ENCODE measurements at places on chromosomes 4 and X.

DNA sequence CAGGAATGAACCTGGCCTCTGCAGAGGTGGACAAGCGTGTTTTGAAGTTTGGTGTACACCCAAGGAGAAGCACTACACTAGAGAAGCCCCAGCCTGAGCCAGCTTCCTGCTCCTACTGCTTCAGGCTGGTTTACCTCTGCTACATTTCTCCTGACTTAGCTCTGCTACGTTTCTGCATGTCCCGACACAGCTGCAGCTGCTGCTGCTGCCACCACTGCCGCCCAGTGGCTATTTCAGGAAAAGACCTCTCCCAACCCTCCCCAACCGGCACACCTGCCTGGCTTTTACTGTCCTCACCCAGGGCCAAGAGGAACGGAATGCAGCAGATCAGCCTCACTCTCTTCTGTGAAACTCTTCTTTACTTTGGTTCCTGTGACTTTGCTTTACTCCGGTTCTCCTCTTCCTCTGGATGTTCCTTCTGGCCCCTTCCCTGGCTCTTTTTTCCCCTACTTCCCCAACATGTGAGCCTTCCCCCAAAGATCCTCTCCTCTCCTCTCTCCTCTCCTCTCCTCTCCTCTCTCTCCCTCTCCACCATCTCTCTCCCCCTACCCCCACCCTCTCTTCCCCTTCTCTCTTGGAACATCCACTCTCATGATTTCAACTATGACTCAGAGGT is 3.1 kb upstream of the P2RY4 start:
- no peak for DNase-seq

GRCh38 chr4:113788888-113789287 is 27.4 kb upstream of the CAMK2D start:
- DNase-seq = no peak

- DNase-seq = no peak
These were observed 39.8 kb downstream of the GRIA3 start for GRCh38 chrX:123223859-123224258.

- no peak for DNase-seq
These were observed 406.3 kb upstream of the GRIA3 start for GRCh38 chrX:122777766-122778165.

- DNase-seq = no peak
These were observed 1879.4 kb upstream of the TENM3 start for GRCh38 chr4:180363815-180364214.

GRCh38 chr4:181674315-181674875 is 568.8 kb upstream of the TENM3 start:
- no peak for DNase-seq

- no peak for DNase-seq
These were observed 161.3 kb upstream of the KIT start for GRCh38 chr4:54496412-54496811.

- DNase-seq = no peak
These were observed 93.4 kb downstream of the SPCS3 start for GRCh38 chr4:176413171-176413570.

- DNase-seq = no peak
These were observed 9.3 kb downstream of the PAGE4 start for GRCh38 chrX:49838374-49838773.

DNA sequence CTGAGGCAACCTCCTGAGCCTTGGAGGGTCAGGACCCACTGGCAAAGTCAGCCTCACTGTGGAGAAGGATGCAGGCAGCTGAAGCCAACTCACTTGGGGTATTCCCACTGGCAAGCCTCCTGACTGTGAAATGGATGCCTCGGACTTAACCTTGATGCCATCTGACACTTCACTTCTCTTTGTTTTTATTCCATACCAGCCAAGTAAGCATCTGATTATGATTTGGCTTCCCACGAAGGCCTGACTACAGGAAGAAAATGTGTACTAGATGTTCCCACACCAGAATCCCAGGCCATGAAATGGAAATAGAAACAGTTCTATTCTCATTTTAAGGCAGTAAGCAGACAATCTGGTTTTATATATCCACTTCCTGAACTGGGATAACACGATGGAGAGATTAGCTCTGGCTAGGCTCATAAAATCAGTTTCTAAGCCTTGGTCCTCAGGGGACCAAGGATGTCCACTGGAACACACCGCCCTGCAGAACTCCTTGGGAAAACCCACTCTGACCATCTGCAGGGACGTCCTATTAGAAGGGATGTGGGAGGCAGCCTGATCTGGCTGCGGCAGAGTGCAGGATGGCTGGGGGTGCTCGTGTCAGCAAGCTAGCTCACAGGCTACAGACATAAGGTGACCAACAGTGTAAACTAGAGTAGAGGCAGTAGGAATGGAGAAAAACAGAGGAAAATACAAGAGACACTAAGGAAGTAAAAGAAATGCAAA is 89.3 kb downstream of the TSPAN5 start:
- DNase-seq = no peak

GRCh38 chrX:136205882-136206380 is 45.3 kb downstream of the MAP7D3 start:
- DNase-seq = no peak

DNA sequence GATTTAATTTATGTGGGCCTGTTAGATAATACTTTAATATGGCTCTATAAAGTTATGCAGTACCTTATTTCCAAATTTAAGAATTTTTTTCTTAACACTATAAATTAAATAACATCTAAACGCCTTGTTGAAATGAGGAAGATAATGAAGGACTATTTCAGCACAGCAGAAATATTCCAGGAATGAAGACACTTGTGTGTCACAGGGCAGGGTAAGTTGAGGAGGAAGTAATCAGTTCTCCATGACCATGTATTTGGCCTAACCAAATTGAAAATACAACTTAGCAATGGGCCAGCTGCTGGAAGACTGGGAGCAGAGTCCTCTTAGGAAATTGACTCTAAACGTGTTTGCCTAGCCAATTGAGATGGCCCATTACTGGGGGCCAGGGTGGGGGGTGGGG is 16.9 kb downstream of the CXCL3 start:
- no peak for DNase-seq

- DNase-seq = no peak
These were observed 143.0 kb downstream of the STIM2 start for GRCh38 chr4:27003642-27004113.

DNA sequence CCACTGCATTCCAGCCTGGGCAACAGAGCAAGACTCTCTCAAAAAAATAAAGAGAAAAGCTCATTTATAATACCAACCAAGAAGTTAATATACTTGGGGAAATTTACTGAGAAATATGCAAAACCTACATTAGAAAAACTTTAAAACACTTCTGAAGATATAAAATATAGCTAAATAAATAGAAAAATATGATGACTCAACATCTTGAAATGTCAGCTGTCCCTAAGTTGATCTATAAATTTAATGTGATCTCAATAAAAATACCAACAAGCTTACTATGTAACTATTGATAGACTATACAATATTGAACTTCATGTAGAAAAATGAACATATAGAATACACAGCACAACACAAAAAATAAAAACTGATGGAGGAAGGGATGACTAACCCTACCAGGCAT is 87.5 kb upstream of the INTU start:
- no peak for DNase-seq

DNA sequence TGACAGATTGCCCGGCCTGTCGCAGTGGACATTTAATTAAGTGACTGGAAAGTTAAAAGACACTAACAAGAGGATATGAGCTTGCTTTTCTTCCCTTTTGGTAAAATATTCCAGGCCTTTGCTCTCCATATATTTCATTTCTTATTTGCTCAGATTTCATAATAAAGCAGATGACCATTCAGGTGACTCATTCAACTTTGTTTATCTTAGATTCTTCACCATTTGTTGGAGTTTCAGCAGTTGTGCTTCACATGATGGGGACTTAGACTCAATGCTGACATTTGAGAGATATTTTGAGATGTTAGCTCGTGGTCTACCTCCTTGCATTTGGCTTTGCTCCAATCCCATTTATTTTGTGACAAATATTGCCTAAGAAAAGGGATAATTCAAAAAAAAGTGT is 312.2 kb downstream of the ARHGAP24 start:
- no peak for DNase-seq

GRCh38 chrX:75086731-75087195 is 69.3 kb downstream of the ABCB7 start:
- DNase-seq = no peak

DNA sequence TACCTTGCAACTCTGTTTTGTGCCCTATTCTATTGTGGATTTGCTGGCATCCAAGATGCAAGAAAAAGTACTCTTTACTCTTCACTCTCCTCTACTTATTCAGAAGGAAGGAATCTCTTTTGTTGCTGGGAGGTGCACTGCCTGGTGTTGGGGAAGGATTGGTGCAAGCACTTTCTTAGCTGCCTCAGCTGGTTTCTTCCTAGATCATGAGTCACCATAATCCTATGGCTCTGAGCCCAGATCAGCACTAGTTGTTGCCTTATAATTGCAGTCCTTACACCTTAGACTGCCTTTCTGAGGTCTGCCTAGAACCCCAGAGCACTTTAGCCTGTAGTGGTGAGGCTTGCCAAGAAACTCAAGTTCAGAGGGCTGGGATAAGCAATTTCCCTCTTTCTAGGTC is 37.0 kb upstream of the CT83 start:
- DNase-seq = no peak

DNA sequence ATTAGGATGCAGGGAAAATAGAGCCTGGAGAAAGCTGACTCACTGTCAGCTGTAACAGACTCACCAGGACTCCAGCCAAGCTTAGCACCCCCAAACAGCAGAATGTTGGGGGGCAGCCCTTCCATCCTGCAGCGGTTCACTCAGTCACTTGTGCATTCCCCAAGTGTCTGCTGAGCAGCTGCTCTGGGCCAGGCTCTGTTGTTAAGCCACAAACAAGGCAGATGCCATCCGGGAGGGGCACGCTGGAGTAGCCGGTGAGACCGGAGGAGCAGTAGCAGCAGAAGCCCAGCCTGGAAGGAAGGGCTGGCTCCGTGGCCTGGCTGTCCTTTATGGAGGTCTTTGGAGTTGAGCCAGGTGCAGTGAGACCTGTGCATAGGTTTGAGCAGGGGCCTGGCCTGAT is 22.0 kb downstream of the CCNQ start:
- DNase-seq = no peak

- no peak for DNase-seq
These were observed 74.2 kb downstream of the BEND4 start for GRCh38 chr4:42078184-42078801.

- DNase-seq = no peak
These were observed 32.5 kb downstream of the FTHL17 start for GRCh38 chrX:31039327-31039711.

GRCh38 chr4:150280081-150280895 is 202.0 kb downstream of the DCLK2 start:
- no peak for DNase-seq

DNA sequence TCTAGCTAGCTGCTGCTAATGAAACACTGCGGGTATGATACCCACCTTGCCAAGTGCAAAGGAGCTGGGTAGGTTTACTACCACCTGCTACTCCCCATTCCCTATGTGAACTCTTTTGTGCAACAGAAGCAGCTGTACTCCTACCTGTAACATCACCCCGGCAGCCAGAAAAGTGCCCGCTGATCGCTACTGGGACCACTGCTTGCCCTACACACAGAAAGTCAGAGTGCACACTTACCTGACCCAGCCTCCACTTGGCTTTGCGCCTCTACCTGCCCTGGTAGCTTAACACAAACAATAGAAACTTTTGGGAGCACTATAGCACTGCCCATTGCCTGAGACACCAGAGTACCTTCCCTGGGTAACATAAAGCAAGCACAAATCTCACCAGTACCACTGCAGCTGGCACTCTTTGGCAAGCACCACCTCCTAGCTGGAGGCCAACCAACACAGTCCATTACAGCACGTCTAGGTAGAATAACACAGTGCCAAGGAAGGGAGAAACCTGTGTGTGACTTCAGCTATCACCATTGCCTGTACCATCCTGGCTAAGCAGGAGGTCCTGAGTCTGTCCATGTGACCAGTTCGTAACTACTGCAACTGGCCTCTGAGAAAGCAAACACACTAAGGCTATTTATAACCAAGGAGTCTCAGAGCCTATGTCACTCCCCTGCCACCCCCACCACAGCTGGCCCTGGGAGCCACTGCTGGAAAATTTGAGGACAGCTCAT is 80.1 kb downstream of the CENPC start:
- no peak for DNase-seq

DNA sequence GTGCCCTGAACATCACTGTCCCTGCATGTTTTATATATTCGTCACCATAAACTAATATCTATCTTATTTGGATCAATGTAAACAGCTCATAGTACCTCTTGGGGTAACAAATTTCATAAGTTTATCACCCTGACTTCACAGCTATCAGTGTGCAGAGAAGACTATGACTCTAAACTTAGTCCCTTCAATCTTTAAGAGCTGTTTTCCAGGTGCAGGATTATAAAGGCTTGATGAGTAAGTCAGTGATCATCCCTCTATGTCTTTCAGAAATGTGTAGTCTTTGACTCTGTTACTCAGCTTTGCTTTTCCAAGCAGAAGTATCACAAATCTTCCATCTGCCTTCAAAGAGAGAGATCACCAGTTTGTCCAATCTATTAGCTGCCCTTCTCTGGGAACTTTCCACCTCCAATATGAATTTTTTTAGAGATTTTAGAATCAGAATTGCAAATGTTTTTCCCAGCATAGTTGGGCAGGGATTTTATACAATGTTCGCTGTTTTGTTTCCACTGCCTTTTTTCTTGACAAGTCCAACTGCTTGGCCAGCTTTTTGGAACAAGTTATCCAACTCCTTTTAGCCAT is 45.1 kb upstream of the TSPAN7 start:
- no peak for DNase-seq

DNA sequence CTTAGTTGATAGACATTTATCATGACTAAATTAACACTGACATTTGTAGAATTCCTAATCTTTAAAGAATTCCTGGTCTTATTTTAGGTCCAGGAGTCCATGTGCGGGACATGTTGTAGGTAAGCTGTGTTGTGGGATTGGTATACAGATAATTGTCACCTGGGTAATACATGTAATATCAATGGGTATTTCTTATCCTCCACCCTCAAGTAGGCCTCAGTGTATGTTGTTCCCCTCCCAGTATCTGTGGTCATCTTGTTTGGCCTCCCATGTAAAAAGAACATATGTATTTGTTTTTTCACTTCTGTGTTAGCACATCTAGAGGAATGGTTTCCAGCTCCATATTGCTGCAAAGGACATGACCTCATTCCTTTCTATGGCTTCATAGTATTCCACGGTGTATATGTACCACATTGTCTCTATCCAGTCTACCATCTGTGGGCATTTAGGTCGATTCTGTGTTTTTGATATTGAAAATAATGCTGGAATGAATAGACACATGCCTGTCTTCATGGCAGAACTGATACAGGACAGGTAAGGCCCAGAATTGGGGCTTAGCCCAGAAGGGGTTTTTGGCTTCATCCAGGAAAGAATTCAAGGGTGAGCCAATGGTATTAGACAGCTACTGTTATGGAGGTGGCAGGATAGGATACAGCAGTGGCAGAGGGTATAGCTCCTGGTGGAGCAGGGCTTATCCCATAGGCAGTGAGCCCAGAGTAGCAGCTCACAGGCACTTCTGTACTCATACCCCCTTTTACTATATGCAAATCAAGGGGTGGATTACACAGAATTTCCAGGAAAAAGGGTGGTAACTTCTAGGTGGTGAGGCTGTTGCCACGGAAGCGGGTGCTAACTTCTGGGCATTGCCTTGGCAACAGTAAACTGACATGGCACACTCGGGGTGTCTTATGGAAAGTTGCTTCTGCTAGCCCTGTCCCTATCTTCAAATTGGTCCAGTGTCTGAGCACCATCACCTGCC is 66.1 kb upstream of the WDR1 start:
- no peak for DNase-seq

Data from activated CD4-positive, alpha-beta T cell treated with anti-CD3 and anti-CD28 coated beads for 4 hours (primary cell).